ENCODE measurements at places on chromosomes 2 and 18.

DNA sequence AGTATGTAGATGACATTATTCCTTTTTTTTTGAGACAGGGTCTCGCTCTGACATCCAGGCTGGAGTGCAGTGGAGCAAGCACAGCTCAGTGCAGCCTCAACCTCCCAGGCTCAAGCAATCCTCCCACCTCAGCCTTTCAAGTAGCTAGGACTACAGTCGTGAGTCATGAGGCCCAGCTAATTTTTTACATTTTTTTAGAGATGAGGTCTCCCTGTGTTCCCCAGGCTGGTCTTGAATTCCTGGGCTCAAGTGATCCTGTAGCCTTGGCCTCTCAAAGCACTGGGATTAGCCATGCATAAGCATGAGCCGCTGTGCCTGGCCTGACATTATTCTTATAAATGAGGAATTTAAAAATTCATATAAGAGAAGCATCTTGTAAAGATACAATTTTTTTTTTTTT lies 86.9 kb downstream of the FAM117B start:
- DNase-seq = no peak

- DNase-seq = no peak
These were observed 13.1 kb downstream of the SEH1L start for GRCh38 chr18:12960853-12961397.

- DNase-seq = no peak
These were observed 4.9 kb upstream of the ST3GAL5 start for GRCh38 chr2:85893428-85894258.

DNA sequence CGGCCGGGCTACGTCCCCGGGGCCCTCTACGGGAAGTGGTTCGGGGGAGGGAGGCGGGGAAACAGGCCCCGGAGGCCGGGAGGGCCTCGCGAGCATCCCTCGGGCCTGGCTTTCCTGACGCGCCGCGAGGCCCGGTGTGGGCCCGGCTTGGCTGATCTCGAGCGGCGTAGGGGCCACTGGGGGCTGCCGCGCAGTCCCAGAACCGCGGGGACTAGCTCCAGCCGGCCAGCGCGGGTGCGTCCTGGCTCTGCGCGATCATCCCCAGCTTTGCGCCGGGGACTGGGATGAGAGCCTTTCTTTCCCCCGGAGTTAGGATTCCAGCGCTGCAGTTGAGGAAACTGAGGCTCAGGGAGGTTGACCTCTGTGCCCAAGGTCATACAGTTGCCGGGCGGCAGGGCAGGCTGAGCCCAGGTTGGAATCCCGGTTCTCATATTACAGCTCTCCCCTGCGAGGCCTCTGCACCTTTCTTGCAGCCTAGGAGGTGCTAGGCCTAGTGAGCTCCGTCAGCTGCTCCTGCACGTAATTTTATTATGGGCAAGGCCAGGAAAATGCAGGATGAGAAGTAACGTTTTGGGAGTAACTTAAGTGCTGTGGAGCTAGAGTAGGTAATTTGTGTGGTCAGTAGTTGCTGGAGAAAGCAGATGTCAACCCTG lies 501 bp downstream of the LPIN1 start:
- DNase-seq = peak; percentile 40

GRCh38 chr2:235053651-235054050 lies 101.8 kb downstream of the SH3BP4 start:
- DNase-seq = no peak

- no peak for DNase-seq
These were observed 106.7 kb downstream of the ACKR3 start for GRCh38 chr2:236676136-236676873.

GRCh38 chr2:191404568-191404991 lies 159.4 kb downstream of the MYO1B start:
- no peak for DNase-seq

GRCh38 chr2:161974461-161974860 lies 99.6 kb downstream of the DPP4 start:
- DNase-seq = no peak
